Foreskin keratinocyte (primary cell): ENCODE measurements at places on chromosomes 7 and 10. TPM values are rescaled to one million over a fixed set of nuclear protein-coding genes. Genes with fewer than 3 reads are reported as not detected.

Gene ZNF316
- total RNA-seq: 7.9 and 8.5 TPM in 2 replicates

Gene FAM24B
- 6.9 and 8.1 TPM in 2 replicates for total RNA-seq

Gene ADAM22
- total RNA-seq: 0.07 and 0.21 TPM in 2 replicates

Gene CARD11
- total RNA-seq: 22.3 and 27.7 TPM in 2 replicates

Gene SLC26A3
- total RNA-seq: not detected in 2 replicates

Gene CRTAC1
- not detected in 2 replicates for total RNA-seq
